Stimulated activated CD4-positive, alpha-beta T cell treated with anti-CD3 and anti-CD28 coated beads, Interleukin-1b, Interleukin-23, amount 100 ng/mL, for 1 hour (primary cell): ENCODE measurements at places on chromosomes 2 and 18.

DNA sequence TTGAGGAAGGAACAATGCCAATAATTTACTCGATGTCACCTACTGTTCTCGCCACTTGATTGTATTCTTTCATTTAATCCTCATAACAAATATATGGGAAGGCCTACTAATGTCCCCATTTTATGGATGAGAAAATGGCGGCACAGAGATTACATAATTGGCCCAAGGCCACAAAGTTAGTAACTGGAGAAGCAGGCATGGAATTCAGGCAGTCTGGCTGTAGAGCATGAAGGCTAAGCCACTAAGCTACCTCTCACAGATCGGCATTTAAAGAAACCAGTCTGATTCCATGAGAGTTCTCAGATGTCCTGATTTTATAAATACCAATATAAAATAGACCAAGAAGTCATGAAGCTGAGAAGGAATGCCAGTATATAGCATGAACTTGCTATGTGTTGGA, 121.8 kb upstream of the EPAS1 start:
- DNase-seq: no peak

GRCh38 chr2:162382278-162382677, 38.3 kb downstream of the GCA start:
- no peak for DNase-seq

GRCh38 chr2:134019871-134020270, 234.0 kb upstream of the MGAT5 start:
- no peak for DNase-seq

DNA sequence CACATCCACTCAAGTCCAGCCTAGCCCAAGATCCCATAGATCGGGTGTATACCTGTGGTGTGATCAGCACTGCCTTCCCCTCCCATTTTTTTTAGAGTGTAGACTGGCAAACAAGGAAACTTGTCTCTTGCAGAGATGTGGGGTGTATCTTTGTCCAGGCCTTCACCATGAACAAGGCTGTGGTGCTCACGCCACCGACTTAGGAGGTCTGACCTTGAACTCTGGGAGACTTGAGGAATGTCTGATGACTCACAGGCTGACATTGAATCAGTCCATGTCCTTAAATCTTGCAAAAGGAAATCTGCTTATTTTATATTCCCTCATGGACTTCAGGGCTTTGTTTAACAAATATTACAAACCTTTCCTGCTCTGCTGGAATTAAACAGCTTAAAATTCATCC, 4.5 kb upstream of the CTIF start:
- DNase-seq: no peak

DNA sequence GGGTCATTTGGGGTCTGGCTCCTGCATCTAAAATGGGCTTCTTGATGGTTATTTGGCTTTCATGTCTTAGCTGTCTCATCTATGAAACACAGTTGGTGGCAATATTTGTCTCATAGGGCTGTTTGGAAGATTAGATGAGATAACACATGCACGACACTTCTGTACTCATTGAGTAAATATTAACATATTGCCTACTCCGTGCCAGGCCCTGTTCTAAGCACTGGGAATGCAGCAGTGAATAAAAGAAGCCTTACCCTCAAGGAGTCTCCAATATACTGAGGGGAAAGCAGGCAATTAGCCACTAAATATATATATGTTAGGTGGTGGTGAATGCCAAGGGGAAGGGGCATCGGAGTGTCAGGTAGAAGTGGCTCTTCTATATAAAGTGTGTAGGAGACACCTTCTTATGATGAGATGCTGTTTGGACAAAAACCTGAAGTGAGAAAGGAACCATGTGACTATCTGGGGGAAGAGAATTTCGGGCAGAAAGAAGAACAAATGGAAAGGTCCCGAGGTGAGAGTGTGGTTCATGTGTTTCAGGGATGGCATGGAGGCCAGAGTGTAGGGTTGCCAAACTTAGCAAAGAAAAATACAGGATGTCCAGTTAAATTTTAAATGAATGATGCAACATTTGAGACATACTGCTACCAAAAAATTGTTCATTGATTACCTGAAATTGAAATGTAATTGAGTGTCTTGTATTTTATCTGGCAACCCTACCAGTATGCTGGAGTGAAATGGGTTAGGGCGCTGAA, 11.8 kb downstream of the SLC3A1 start:
- no peak for DNase-seq

- DNase-seq: no peak
These were observed 89.6 kb downstream of the ITGB1BP1 start for GRCh38 chr2:9333591-9334171.

DNA sequence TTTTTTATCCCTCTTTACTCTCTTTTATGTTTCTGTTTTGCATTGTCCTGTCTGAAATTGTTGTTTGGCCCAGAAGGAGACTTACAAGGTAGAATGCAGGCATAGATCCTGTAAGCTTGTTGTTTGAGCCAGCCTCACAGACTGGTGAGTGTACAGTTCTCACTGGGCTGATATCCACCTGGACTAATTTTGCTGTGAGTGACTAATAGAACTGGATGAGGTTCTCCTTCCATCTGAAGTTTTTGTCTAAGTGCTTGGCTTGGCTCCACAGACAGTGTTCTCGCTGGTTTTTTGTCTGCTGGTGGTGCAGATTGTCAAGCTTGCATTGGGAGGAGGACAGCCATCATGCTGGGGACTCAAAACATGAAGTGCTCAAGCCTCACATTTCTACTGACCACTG, 495.7 kb downstream of the TSN start:
- no peak for DNase-seq

DNA sequence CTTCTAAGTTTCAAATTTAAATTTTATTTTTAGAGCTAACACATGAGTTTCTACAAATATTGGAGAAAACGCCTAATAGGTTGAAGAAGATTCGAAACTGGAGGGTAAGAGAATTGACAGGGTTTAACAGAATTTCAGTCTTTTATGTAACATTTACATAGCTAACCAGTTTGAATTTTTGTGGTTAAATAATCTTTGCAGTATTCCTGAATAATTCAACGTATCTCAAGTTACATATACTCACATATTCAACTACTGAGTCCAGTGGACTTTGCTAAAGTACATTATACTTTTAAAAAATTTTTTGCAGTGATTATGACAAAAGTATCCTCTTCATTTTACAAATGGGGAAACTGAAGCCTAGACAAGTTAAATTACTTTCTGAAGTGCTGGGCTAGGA, 34.0 kb downstream of the CCNT2 start:
- DNase-seq: no peak
